ENCODE measurements at places on chromosomes 4 and X.
A peak's percentile ranks its signal among the peaks of the same experiment; 100 is the strongest.

DNA sequence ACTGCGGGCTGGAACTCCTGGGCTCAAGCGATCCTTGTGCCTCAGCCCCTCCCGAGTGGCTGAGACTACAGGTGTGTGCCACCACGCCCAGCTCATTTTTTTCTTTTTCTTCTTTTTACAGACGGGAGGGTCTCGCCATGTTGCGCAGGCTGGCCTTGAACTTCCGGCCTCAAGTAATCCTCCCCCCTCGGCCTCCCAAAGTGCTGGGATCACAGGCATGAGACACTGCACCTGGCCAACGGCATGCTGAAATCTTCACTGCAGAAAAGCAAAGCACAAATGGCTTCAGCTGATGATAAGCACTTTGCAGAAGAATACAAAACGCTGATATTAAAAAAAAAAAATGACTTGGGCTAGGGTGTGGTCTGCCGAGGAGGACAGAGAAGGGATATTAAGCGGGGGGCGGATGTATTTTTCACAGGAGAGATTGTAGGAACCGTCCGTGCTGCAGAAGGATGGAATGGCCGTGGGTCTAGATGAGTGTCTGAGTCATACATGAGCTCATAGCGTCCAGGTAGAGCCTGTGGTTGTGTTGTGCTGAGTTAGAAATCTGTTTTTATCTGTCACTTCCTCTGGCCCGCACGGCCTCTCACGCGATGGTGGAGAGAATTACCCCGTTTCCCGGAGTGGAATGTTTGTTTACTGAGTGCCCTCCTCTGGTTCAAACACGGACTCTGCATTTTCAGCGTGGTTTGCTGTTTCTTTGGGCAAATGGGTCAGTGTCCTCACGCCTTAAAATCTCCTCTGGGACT is 8.5 kb upstream of the AKAP17A start:
- peak; percentile 33 for DNase-seq

DNA sequence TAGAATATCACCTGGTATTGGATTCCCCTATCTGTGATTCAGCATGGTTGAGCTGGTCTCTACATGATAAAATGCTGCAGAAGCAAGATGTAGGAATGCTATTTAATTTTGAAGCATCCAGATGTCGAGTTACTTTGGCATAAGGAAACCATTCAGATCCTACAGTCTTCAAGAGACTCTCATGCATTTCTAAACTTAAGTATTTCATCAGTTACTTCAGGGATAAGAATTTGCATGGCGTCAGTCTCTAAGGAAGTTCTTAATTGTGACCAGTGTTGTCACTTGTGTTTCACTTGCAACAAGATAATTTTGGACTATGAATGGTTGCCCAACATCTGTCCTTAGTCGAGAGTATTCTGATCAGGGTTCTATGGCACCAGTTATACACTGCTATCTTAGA is 192.4 kb downstream of the CCNG2 start:
- DNase-seq: no peak

- no peak for DNase-seq
Measured at GRCh38 chr4:165610679-165611437, 232.1 kb downstream of the CPE start.

GRCh38 chr4:82661181-82661992 is 99.6 kb upstream of the TMEM150C start:
- DNase-seq: no peak

DNA sequence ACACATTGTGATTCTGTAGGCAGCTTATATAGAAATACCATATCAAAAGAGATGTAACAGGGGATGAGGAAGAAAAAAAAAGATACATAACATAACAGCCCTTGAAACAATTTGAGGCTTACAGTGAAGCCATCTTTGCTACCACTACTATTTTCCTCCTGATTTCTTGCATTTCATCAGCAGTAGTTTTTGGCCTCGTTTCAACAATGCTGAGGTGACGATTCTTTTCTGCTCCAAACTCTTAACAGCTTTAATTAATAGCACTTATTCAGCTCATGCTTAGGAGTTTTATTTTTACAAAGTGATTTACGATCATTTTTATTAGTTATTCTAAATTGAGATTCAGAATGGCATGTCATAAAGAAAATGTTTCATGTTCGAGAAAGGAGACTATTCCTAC is 163.2 kb downstream of the DCK start:
- no peak for DNase-seq

DNA sequence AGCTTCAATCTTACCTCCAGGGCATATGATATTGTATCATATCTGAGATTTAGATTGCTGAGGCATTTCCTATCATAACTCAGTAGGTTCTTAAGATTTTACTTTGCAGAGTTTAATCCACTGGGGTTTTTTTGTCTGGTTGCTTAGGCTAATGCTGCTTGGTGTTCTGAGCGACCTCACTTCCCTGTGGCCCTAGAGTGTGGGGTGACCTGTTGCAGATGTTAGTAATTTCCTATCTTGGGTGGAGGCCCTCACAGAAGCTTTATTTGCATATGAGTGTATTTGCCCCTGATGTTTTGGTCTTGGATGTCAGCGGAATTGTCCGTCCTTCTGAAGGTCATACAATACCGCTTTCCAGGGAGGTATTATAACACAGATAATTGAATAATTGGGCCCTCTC is 137.1 kb downstream of the NDST3 start:
- no peak for DNase-seq

DNA sequence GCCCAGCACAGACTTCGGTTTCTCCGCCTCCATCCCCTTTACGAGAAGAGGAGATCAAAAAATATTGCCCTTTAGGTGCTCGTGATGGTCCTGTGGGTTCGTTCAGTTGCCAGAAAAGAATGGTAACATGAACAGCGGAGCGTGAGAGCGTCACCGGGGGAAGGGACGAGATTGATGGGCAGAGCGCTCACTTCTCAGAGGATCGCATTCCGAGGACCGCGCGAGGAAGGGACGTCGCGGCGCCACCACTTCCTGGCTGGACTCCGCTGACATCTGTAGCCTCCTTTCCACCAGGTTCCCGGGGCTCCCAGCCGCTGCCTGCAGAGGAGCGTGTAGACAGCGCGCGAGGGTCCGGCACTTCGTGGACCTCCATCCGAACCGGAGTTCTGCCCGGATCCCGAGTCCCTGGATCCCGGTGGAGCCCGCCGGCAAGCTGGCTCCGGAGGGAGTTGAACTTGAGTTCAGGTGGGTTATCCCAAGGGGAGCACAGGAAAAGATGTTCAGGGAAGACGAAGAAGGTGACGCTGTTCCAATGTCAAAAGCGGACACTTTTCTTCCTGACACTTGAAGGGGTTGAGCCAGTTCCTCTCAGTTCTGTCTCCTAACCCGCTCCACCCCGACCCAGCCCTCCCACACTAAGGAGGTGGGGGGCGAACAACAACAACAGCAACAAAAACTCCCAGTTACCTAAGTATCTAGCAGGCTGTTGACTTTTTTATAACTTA is 484 bp downstream of the GALNTL6 start:
- no peak for DNase-seq

- no peak for DNase-seq
Measured at GRCh38 chrX:102491766-102492165, 20.2 kb upstream of the TCP11X2 start.

DNA sequence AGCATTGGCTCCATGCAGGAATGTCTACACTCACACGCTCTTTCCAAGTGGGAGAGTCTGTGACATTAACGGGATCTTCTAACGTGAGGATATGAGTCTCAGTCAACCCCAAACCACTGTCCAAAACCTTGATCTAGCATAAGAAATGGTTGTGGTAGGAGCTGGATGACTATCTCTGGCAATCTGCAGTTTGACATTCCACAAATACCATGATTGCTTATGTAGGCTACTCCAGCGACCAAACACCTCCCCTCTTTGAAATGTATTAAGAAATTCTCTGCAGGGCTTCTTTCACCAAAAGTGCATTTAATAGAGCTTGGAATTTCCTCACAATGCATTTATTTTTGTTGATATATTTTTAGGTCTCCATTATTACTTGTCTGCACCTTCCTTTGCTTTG is 14.1 kb upstream of the STX18 start:
- no peak for DNase-seq

Measured in stimulated activated CD4-positive, alpha-beta T cell treated with anti-CD3 and anti-CD28 coated beads, TNF-alpha, amount 100 ng/mL, for 1 hour (primary cell).